DMS153 (cell line): ENCODE measurements at places on chromosomes 16 and 17.

DNA sequence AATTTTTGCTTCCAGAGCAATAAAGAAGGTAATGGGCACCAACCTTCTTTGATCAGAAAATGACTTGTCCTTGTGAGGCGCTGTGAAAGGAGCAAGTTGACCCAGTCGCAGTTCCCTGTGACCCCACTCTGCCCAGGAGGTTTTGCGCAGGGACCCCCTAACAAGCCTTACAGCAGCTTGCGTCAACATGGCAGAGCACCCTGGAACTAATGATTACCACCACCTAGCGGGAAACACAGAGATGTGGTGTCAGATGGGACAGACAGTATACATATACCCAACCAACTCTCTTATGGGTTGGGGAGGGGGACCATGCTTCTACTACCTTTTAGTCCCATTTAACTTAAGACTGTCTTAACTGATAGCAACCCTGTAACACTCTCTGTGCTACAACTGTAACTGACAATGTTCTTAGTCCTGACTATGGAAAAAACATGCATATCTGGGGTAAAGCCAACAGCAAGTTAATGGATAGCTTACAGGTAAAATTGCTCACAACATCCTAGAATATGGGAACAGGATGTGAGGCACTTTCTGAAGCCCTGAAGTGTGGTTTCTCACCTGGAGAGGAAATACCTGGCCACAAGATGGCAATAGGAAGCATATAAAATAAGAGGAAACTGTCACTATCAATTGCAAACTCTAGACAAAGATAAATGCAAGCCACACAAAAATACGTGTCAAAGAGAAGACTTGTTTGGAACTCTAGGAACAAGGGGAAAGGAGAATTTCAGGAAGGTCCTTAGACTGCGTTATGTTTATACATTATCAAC, 3.0 kb downstream of the KARS1 start:
- DNase-seq, result no peak

GRCh38 chr16:83215406-83216001, 588.7 kb downstream of the CDH13 start:
- DNase-seq, result no peak

DNA sequence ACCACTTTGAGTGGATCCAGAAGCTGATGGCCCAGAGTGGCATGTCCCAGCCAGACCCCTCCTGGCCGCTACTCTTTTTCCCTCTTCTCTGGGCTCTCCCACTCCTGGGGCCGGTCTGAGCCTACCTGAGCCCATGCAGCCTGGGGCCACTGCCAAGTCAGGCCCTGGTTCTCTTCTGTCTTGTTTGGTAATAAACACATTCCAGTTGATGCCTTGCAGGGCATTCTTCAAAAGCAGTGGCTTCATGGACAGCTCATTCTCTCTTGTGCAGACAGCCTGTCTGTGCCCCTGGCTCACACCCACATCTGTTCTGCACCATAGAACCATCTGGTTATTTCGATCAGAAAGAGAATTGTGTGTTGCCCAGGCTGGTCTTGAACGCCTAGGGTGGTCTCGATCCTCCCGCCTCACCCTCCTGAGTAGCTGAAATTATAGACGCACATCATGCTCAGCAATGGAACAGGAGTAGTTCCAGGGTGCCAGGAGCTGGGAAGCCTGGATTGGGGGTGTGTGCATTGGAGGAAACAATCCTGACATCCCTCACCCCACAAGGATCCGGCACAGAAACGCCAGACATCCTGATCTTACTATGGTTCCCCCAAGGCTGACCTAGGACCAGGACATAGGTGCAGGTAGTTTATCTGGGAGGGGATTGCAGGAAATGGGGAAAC, 4.6 kb downstream of the PRSS21 start:
- no peak for DNase-seq

DNA sequence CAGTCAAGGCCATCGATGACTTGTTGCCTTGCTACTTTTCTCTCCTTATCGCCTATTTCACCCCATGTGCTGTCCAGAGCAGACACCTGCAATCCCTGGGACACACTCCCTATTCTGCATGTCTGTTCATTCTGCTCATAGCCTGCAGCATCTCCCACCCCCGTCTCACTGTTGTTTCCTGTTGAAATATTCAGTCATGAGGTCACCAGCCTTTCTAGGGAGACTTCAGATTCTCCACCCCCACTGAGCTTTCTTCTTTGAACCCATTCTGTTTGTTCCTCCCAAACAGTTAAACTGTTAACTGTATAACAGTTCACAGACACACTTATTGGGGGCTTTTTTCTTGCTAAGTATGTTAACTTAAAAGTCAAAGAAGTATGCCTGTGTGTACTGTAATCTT, 94.4 kb downstream of the AATF start:
- DNase-seq, result no peak

DNA sequence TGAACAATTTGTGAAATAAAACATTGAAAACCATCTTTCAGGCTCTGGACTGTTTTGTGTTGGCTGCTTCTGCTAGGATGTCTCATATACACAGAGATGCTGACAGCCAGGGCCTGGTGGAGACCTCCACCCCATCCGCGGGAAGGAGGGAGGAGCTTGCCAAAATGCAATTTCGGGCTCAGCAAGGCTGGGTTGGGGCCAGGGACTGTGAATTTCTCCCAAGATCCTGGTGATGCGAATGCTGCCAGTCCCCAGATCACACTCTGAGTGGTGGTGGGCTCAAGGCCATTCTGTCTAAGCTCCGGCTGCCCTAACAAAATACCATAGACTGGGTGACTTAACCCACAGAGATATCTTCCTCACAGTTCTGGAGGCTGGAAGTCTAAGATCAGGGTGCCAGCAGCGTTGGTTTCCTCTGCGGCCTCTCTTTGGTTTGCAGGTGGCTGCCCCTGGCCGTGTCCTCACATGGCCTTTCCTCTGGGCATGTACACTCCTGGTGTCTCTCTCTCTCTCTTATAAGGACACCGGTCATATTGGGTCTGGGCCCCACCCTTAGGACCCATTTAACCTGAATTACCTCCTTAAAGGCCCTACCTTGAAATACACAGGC, 89.8 kb downstream of the CRISPLD2 start:
- DNase-seq, result no peak

- no peak for DNase-seq
Measured at GRCh38 chr17:77371888-77372443, 231.2 kb downstream of the SEC14L1 start.

DNA sequence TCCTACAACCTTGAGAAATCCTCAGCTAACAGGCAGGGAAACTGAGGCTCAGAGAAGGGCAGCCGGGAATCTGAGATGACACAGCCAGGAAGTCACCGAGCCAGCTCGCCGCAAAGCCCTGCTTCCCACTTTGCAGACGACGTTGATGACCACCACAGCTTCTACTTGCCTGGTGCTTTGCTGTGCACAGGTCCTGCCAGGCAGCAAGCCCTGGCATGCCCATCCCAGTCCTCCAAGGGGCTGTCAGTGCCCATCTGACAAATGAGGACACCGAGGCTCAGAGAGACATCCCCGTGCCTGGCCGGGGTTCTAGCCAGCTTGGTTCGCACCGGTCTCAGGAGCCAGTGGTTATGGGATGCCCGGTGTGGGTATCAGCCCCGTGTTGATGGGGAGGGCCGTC, 20.1 kb downstream of the KCNJ12 start:
- DNase-seq, result no peak

- DNase-seq, result no peak
Measured at GRCh38 chr17:43526886-43527648, 19.1 kb downstream of the ETV4 start.

DNA sequence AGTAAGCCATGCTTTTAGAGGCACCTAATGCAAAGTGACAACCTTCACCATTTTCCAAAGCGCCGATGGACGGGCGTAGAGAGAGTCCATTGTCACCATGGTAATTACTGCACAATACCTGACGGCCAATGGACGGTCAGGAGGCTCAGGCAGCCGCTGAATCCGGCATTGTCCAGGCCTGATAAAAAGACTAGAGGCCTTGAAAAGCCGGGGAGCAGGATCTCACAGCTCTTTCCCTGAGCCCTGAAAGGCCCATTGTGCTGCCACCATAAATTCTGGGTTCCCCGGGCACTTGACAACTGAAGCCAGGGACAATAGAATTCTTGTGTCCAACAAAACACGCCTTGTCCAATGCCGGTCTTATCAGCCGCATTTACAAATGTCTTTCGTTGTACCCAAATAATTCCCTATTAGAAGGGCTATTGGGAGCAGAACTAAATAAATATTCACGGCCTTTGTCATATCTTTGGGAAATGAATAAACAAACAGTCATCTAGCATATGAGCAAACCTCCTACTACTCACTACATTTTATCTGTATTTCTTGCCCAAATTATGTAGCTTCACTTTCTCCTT, 62.4 kb downstream of the CDH11 start:
- no peak for DNase-seq

GRCh38 chr16:13672196-13672595, 247.8 kb upstream of the ERCC4 start:
- no peak for DNase-seq

- DNase-seq, result no peak
Measured at GRCh38 chr17:34009912-34010311, 245.2 kb upstream of the CCL2 start.

DNA sequence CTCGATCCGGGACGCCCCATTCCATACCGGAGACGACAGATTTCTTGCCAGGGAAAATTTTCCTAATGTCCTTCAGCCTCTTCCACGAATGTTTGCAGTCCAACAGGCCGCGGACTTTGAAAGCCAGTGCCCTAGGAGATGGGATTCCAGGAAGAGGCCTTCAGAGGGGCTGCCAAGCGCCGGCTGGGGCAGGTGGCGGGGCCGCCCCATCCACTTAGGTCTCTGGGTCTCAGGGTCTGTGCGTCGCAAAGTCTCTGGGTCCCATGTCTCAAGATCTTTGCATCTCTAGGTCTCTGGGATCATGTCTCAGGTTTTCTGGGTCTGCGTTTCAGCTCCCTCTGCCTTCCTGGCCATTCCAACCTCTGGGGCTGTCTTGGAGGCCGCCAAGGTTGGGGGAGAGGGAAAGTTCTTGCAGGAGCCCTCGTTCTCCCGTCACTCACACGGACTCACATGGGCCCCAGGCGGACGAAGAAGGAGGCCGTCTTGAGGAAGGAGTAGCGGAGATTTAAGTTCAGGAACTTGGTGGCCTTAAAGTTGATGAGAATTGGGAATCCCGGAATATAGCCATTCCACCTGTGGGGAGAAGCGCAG, 7.2 kb downstream of the ALOX12B start:
- no peak for DNase-seq

- peak; percentile 3 for DNase-seq
Measured at GRCh38 chr16:56558024-56558747, 6.7 kb upstream of the MT4 start.

DNA sequence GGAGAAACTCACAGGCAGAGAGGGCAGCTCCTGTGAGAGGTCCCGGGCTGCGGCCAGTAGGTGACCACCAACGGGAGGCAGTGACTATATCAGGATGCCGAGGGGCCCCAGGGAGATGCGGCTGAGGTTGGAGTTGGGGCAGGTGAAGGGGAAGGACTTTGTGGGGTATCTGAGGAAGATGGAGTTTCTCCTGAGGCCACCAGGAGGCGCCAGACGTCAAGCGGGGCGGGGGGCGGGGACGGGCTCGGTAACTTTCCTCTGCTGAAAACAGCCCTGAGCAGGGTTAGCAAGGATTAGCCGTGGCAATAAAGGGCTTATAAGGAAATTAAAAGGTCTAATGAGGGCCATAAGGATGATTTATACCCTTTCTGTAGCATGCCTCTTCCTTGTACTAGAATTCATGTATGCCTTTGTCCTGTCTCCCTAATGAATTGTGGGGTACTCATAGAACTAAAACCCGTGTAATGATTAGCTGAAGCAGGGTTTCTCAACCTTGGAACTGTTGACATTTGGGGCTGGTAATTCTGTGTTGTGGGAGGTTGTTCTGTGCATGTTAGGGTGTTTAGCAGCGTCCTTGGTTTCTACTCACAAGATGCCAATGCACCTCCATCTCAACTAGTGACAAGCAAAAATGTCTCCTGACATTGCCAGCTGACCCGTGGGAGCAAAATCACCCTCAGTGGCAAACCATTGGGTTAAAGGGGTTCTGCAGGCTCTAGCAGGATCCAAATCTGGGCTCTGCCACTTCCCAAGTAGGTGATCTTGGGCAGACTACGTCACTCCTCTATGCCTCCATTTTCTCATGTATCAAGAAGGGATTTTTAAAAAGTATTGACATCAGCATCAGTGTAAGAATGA, 74.8 kb upstream of the GRIN2A start:
- no peak for DNase-seq

DNA sequence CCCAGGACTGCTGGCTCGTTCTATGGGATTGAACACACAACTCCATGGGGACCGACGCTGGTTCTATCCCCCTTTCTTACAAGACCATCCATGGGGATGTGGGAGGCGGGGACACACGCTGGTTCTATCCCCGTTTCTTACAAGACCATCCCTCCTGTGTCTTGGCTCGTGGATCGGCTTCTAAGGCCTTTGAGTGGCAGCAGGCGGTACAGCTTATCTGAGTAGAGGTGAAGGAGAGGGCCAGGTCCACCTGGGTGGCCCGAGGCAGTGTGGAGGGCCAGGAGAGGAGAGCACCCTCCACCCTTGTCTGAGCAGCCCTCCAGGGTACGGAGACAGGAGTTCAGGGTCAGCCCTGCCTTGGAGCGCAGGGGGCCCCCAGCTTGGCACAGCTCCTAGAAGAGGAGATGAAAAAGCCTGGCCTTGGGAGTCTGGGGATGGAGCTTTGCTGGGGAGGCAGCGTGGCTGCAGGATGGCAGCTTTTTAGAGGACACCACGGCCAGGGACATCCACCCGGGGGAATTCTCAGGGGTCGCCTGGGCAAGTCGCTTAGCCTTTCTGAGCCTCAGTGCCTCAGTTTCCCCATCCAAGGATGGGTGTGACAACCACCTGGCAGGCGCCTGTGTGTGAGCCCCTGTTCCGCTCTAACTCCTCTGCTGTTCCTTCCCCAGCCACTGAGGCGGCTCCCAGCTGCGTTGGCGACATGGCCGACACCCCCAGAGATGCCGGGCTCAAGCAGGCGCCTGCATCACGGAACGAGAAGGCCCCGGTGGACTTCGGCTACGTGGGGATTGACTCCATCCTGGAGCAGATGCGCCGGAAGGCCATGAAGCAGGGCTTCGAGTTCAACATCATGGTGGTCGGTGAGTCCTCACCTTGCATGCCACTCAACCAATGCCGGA, 341.0 kb downstream of the SEC14L1 start:
- no peak for DNase-seq

DNA sequence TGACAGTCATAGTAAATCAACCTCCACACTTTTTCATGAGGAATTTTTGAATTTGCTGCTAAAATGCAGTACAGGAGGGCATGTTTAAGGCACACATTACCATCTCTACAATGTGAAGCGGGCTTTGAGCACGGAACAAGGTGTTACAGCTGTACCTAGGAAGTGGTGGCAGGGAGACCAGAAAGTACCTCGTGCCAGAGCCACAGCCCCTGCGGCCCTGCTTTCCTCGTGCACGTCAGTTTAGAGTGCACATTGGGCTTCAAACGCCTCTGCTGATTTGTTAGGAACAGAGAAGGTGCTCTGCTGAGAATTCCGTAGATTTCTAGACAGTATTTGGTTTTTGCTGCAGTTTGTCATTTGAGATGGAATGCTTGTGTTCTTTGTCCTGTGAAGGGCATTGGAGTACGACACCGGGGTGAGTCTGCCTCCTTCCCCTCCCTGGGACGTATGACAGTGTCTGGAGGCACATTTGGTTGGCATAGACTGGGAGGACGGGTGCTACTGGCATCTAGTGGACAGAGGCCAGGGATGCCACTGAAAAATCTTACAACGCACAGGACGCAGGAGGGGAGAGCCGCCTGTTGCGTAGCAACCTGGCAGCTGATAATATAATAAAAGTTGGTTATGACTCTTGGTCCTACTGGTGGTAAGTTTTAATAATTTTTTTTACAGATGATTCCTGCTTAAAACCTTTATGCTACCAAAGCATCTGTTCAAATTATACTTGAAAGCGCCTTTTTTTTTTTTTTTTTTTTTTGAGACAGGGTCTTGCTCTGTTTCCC, 9.1 kb downstream of the FOXK2 start:
- peak; percentile 74 for DNase-seq
